ENCODE measurements at places on chromosomes 5 and 9.

DNA sequence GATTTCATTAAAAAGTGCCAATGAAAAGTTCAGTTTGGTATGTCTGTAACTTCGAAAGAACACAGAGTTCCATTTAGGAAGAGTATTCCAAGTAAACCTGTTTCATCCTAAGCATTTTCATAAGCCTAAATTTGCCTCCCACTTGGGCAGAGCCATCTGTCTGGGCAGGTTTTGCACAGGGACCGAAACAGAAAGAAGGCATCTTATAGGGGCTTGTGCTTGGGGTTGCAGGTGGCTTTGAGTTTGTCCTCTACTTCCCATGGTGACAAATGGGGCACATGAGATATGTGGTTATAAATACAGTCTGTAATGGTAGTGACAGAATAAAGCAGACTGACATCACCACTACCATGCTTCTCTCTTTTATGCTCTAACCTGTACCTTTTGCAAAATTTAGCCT, 63.7 kb downstream of the MCTP1 start:
- DNase-seq = no peak

- DNase-seq = no peak
These were observed 143.5 kb downstream of the NFIB start for GRCh38 chr9:14170392-14170931.

DNA sequence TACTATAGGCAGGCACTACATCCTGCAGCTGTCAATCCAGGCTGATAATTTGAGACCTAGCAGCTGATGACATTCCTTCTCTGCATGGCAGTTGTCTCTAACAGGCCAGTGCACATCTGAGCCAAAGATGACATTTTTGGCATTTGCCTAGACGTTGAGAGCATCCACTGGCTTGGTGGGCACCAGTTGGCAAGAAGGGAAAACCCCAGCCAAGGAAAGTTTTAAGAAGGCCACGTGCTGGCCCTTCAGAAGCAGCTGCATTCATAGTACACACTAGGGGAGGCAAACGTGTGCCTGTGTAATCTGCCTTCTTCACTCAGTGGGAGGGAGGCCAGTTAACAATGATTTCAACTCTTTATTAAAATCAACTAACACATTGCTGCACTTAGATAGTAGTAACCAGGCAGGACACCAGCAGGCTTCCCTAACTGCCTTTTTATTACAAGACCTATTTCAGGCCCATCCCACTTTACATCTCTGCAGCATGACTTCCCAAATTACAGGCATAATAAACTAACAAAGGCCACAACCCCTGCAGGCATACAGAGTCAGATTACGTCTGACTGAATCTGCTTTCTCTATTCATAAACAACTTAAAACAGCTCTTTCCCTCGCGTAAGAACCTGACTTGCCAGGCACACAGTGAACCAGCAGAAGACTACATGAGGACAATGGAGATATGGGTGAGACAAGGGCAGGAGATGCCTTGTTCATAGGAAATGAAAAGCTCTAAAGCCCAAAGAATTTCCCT, 576.3 kb downstream of the PDE4D start:
- DNase-seq = no peak

DNA sequence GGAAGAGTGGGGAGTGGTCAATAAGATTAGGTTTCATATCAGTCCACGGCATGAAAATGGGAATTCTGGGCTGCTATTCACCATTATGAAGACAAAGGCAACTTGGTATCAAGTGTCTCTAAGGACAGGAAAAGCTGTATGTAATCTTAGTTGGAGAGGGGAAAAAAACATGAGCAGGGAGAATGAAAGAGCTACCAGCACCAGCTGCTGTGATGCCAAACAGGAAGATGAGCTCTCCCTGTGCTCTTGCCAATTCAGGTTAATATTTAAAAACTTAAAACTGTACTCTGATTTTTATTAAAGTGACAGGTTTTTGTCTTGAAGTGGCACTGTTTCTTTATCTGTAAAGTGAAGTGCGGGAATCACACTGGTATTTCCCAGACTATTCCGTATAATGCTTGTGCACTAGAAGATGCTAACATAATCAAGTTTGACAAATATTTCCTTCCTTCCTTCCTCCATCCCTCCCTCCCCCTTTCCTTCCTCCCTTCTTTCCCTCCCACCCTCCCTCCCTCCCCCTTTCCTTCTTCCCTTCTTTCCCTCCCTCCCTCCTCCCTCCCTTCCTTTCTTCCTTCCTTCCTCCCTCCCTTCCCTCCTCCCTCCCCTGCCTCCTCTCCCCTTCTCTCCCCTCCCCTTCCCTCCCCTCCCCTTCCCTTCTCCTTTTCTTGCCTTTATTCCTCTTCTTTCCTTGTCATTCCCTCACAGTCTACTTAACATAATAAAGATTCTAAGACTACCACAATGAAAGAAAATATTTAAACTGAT, 1383.0 kb upstream of the C9orf72 start:
- DNase-seq = no peak

DNA sequence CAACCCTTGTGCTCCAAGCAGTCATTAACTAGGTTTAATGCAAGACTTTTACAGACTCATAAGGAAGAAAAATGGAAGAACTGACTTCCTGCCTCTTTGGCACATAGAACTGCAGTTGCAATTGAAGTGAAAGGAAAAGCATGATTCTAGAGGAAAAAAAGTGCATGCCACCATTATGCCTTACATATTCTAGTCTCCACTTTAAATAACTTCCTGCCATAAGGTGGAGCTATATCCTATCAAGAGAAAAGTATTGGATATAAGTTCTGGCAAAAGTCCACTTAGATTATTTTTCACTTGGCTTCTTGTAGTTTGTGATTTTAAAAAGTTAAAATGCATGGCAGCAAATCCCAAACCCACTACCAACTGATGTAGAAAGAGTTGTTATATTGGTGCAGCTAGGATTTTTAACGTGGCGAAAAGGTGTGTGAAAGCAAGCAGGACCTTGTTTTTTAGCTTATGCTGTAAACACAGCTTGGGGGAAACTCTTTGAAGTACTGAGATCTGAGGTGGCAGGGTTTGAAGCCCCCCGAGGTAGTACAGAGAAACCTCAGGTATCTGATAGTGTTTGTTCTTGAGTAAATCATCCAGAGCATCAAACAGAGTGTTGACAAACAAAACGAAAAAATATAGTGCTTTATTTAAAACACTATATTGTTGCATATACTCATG, 117.9 kb downstream of the ANXA1 start:
- DNase-seq = no peak

- no peak for DNase-seq
These were observed 21.1 kb downstream of the AK8 start for GRCh38 chr9:132857031-132857430.

GRCh38 chr5:108696407-108696806, 51.3 kb upstream of the FER start:
- no peak for DNase-seq

DNA sequence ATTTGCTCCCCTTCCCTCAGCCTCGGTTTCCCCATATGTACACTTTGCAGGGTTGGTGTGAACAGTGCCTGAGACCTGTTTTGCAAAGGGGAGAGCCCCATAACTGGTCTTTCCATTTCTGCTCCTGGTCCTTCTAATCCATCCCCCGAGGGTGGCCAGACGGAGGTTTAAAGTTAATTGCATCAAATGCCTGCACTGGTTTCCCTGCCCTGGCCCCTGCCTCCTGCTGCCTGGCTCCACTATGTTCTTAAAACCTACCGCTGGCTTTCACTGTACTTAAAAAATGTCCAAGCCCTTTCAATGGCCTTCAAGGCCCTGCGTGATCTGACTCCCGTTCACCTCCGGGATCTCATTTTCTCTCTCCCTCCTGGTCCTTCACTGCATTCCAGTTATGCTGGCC, 183.0 kb downstream of the RGS3 start:
- DNase-seq = no peak

GRCh38 chr5:8012131-8012977, 143.4 kb downstream of the MTRR start:
- DNase-seq = no peak
